ENCODE measurements at places on chromosomes 7 and 10.

- H3K4me3 ChIP-seq = no peak overlapping the region
- H3K4me1 ChIP-seq = peaks cover 7% of the 10 kb centered on the region
- H3K27me3 ChIP-seq = no peaks in the 10 kb centered on the region
- H3K27ac ChIP-seq = no peak overlapping the region
Measured at GRCh38 chr10:8428654-8429053, 374.2 kb downstream of the GATA3 start.

- no peak overlapping the region for H3K27ac ChIP-seq
- no peak overlapping the region for H3K4me3 ChIP-seq
- no peaks in the 10 kb centered on the region for H3K36me3 ChIP-seq
- H3K4me1 ChIP-seq = no peaks in the 10 kb centered on the region
Measured at GRCh38 chr10:111131168-111131799, 54.5 kb downstream of the ADRA2A start.

GRCh38 chr10:23343591-23344240 is 881 bp downstream of the C10orf67 start:
- peaks cover 28% of the 10 kb centered on the region for H3K4me1 ChIP-seq
- H3K36me3 ChIP-seq = no peaks in the 10 kb centered on the region
- H3K27ac ChIP-seq = no peak overlapping the region
- H3K4me3 ChIP-seq = peak overlapping the region; percentile 63
- DNase-seq = no peak
- peaks cover 7% of the 10 kb centered on the region for H3K27me3 ChIP-seq

GRCh38 chr7:22202141-22202540 is 154.8 kb downstream of the RAPGEF5 start:
- H3K4me1 ChIP-seq = peaks cover 8% of the 10 kb centered on the region
- H3K36me3 ChIP-seq = peaks cover 6% of the 10 kb centered on the region
- H3K4me3 ChIP-seq = no peak overlapping the region
- DNase-seq = no peak
- no peaks in the 10 kb centered on the region for H3K27me3 ChIP-seq

DNA sequence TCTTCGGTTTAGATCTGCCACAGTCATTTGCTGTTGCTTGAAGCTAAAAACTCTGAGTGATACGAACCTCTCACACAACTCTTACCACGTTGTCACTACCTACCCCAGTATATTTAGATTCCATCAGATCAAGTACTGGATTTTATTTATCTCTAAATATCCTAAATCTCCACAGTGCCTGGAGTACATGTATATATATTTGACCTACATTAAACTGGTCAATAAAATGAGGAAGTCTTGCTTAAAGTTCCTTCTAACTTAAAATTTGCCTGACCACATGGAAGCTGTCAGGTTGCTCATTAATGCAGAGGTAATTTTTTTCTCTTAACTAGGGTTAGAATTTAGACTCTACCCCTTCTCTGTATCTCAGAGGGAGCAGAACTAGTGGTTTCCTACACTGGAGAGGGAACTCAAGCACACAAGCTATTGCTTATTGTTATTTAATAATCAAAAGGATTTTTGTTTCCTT is 3.1 kb upstream of the MACC1 start:
- H3K27ac ChIP-seq = peak overlapping the region; percentile 66
- H3K4me1 ChIP-seq = peaks cover 7% of the 10 kb centered on the region
- no peak for DNase-seq
- H3K4me3 ChIP-seq = no peak overlapping the region
- H3K27me3 ChIP-seq = no peaks in the 10 kb centered on the region

- H3K27me3 ChIP-seq = no peaks in the 10 kb centered on the region
- H3K4me1 ChIP-seq = peaks cover 6% of the 10 kb centered on the region
- H3K36me3 ChIP-seq = no peaks in the 10 kb centered on the region
- H3K27ac ChIP-seq = no peak overlapping the region
- H3K4me3 ChIP-seq = no peak overlapping the region
- DNase-seq = no peak
Measured at GRCh38 chr10:17743437-17743836, 8.6 kb upstream of the TMEM236 start.

- H3K4me3 ChIP-seq = peak overlapping the region; percentile 97
- H3K27me3 ChIP-seq = no peaks in the 10 kb centered on the region
- peaks cover 35% of the 10 kb centered on the region for H3K4me1 ChIP-seq
- no peaks in the 10 kb centered on the region for H3K36me3 ChIP-seq
- H3K27ac ChIP-seq = peak overlapping the region; percentile 94
Measured at GRCh38 chr7:92246360-92247101, 757 bp downstream of the ANKIB1 start.

GRCh38 chr7:158903897-158904541 is 47.7 kb downstream of the DYNC2I1 start:
- H3K36me3 ChIP-seq = peaks cover 30% of the 10 kb centered on the region
- H3K27ac ChIP-seq = no peak overlapping the region
- no peak overlapping the region for H3K4me3 ChIP-seq
- no peaks in the 10 kb centered on the region for H3K27me3 ChIP-seq
- no peak for DNase-seq

All from suprapubic skin (tissue), 4 donors.